ENCODE measurements at places on chromosomes 4 and X.

DNA sequence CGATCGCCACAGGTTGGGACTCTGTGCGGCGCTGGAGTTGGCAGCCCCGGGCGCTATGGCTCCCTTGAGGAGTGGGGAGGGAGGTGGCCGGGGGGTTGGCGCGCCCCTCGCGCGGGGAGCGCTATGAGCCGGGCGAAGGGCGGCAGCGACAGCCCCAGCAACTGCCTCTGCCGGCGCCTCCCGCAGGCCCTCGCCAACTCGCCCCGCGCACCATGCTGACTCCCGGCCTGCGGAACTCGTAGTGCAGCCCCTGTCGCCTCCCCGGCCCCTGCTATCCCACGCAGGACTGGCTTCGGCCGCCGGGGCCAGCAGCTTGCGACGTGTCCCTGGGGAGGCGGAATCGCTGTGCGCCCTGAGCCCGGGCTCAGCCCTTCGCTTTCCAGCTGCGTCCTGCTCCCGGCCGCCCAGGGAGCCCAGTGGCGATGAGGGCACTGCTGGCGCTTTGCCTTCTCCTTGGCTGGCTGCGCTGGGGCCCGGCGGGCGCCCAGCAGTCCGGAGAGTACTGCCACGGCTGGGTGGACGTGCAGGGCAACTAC is 415 bp downstream of the SHISA3 start:
- no peak for DNase-seq

GRCh38 chr4:5823542-5824211 is 69.2 kb downstream of the CRMP1 start:
- no peak for DNase-seq

DNA sequence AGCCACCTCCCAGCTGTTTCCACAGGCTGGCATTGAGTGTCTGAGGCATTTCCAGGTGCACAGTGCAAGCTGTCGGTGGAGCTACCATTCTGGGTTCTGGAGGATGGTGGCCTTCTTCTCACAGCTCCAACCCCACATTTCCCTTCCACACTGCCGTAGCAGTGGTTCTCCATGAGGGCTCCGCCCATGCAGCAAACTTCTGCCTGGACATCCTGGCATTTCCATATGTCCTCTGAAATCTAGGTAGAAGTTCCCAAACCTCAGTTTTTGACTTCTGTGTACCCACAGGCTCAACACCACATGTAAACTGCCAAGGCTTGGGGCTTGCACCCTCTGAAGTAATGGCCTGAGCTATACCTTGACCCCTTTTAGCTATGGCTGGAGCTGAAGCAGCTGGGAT is 10.3 kb upstream of the FRMPD4 start:
- DNase-seq, result no peak

- no peak for DNase-seq
Observed at GRCh38 chrX:63761639-63762038, 23.4 kb downstream of the ARHGEF9 start.

DNA sequence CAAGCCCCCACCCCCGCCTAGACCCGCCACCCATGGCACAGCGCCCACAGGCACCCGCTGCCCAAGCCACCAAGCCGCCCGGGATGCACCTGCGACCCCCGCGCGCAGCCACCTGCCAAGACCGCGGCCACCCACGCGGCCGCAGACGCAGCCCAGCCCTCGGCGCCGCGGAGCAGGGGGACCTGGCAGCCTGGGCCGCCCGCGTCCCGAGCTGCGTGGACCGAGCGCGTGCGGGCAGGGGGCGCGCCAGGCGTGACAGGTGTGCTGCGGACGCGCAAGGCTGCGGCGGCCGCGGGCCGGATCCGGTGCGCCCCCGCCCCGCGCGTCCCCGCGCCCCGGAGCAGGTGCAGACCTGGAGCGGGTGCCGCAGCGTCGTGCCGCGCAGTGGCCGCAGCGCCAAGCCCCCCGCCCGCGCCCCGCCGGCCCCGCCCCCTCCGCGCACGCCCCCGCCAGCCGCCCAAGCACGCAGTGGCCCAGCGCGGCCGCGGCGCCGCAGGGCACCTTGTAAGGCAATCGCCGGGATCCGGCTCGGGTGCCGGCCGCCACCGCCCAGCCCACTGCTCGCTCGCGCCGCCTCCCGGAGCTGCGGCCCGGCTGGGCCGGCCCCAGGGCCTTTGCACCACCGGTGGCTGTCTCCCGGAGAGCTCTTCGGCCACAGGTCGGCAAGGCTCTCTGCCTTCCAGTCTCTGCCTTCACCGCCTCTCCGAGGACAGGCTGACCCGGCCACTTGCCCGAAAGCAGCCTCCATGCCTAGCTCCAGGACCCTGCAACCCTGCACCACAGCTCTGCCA is at the start of gene PNCK:
Gene PNCK, minus strand, starts transcription at position 386 of the 791 bp plus-strand sequence. CDS start 737 bp downstream, outside the sequence.
- no peak for DNase-seq

GRCh38 chr4:75781305-75781704 is 56.9 kb downstream of the USO1 start:
- no peak for DNase-seq

DNA sequence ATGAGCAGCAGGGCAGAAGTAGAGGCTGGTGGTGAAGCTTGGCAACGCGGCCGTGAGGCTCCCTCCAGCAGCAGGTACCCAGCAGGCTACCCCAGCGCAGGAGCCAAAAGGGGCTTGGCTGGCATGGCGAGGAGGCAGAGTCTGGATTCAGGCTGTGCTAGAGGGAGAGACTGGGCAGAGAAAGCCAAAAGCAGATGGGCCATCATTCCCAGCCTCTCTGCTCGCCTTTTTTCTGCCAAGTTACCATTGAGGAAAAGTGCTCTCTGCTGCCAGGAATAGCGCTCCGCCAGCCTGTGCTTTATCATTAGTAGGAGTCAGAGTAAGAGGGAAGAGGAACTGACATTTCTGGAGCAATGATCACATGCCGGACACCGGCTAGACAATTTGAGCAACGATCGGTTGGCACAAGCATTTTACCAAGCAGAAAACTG is 28.7 kb upstream of the MAP3K15 start:
- DNase-seq, result no peak

GRCh38 chr4:94284889-94285288 is 57.7 kb downstream of the HPGDS start:
- DNase-seq, result no peak

DNA sequence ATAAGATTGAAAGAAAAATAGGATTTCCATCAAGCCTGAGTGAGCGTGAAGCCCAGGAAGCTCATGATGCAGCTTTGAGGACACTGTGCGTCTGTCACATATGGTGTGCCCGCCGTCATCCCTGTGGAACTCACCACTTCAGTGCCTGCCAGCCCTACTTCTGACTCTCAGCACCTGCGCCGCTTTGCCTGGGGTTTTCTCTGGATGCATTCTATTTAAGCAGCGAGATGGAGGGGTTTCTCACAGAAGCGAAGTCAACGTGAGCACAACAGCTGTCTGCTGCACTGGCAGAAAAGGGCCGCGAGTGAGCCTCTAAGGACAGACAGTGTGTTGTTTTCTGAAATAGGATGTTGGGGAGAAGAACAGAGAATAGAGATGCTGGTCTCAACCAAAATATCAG is 6.2 kb upstream of the TMEM128 start:
- no peak for DNase-seq

DNA sequence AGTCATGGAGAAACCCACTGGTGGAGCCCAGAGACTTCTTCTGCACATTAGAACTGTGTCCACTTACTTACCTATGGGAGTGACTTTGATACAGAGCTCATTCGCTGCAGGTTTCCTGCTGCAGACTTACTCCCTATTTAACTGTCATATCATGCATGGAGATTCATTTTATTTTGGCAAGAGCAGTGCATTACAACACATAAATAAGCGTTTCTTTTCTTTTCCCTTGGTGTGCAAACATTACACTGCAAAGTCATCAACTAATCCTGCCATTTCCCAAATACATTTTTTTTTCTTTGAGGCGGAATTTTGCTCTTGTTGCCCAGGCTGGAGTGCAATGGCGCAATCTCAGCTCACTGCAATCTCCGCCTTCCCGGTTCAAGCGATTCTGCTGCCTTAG is 230.9 kb upstream of the SFRP2 start:
- DNase-seq, result no peak

GRCh38 chr4:143082701-143083100 is 102.0 kb upstream of the USP38 start:
- DNase-seq, result no peak

GRCh38 chrX:71652405-71652804 is 14.9 kb upstream of the LOC101059915 start:
- DNase-seq, result peak; percentile 43

- no peak for DNase-seq
Observed at GRCh38 chrX:77433001-77433400, 14.2 kb upstream of the FGF16 start.

DNA sequence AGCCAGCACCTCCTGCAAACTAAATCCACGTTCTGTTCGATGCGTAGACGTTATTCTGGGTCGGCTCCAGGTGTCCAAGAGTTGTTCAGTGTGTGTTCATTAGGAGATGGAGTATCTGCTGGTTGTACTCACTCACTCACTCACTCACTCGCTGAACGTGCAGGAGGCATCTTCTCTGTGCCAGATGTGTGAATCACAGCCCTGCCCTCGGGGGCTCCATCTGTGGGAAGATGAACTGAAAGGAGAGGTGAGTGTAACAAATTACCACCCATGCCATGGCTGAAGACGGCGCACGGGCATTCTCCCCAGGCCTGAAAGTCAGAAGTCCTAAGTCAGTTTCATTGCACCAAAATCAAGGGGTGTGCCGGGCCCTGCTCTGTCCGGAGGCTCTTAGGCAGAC is 16.1 kb downstream of the NSG1 start:
- DNase-seq, result no peak

GRCh38 chr4:29558789-29559188 is 1161.4 kb upstream of the PCDH7 start:
- DNase-seq, result no peak

DNA sequence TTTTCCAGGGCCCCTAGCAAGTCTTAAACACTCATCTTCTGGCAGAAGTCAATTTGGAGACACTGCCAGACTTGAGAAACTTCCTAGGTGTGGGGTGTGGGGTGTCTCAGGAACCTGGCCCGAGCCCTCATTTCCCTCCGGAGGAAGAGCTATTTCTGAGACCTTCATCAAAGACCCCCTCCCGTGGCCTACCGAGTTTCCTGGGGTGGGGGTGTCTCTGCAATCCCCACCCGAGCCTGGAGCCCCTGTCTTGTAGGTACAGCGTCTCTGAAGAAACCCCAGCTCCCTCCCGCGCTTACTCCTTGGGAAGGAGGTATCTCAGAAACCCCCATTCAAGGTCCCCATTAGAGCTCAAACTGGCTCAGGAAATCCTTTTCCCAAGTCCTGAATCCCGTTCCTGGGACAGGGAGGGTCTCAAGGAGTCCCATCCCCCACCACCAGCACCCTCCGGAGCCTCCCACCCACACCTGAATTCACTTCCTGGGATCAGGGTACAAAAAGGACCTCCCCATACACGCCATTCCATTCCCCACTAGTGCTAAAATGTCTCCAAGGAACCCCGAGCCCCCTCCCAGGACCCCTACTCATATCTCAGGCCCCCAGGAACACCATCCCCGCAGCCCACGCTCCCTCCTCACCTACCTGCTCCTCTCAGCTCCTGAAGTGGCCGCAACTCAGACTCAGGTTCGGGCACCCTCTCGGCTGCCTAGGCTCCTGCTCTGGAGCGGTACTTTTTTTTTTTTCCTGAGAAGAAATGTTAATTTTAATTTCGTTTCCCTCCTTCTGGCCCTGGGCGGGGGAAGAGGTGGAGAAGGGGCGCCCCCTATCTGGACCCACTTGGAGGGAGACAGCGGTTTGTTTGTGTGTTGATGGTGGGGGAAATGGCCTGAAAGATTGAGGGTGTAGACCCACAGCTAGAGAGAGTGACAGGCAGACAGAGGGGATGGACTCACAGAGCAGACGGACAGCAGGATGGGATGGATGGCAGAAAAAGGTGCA is 1.1 kb downstream of the SLC38A5 start:
- DNase-seq, result no peak

GRCh38 chr4:125313989-125314667 is 627 bp upstream of the FAT4 start:
- DNase-seq, result no peak

GRCh38 chrX:136747003-136747986 is 33.4 kb downstream of the ARHGEF6 start:
- DNase-seq, result no peak

DNA sequence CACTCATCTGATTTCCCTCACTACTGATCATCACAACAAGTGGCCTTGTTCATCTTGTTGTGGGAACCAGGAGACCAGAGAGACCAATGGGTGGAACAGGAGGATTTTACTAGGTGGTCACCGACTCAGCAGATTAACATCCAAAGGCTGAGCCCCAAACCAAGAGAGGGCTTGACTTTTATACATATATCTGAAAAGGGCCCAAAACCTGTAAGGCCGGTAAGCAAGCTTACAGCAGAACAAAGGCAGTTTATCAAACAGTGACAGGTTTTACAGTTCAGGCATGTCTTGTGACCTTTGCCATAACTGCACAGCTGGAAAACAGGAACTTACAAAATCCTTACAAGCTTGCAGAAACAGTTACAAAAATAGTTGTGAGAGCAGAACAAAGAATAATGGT is 195.9 kb downstream of the OR13H1 start:
- no peak for DNase-seq

- DNase-seq, result no peak
Observed at GRCh38 chr4:102733084-102733483, 27.7 kb downstream of the MANBA start.

DNA sequence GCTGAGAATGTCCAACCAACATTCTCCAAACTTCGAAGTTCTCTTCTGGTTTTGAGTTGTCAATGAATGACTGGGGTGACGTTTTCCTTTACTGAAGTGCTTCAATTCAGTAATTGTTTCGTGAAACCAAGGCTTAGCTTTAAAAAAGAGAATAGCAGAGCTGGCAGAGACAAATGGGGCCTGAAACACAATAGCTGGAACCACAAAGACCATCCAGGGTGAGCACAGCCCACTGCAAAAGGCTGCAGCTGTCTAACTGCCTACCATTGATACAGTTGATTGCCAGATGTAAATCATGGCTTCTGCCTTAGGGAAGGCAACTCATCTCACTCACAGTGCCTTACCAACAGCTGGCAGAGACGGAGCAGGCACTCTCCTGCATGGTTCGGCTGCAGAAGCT is 78.7 kb upstream of the ZNF518B start:
- DNase-seq, result no peak

GRCh38 chr4:7306021-7306965 is 114.0 kb downstream of the SORCS2 start:
- no peak for DNase-seq

GRCh38 chr4:150664935-150665334 is 83.0 kb downstream of the MAB21L2 start:
- DNase-seq, result no peak

- DNase-seq, result no peak
Observed at GRCh38 chr4:8319731-8320385, 50.3 kb downstream of the HTRA3 start.

DNA sequence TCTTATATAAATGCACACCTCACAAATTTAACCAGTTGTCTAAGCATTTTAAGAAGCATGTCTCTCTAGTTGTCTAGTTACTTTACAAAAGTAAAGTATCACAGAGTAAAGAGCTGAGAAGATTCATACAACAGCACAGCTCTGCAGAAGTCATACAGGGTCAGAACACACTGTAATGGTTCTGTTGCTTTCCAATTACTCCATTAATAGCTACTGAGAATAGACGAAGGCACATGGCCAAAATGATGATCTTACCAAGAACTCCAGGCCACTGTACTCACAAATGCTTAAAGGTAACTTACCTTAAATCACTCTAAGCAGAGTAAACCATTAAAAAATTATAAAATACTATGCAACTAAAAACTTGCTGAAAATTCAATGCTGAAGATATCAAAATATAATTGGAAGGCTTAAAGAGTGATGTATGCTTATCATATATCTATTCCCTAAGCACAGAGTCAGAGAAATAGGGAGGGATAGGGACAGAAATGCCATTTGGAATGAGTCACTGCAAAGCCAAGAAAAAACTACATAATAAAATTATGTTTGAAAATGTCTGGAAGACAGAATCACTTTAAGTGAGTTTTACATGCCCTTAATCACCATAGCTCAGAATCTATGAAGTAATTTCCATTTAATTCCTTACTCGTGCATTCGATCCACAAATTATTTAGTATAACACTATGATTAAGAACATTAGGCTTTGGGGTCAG is 71.0 kb downstream of the DDX60L start:
- no peak for DNase-seq

Measured in foreskin melanocyte (primary cell).